Caki2 (cell line): ENCODE measurements at places on chromosomes 2 and 18.

DNA sequence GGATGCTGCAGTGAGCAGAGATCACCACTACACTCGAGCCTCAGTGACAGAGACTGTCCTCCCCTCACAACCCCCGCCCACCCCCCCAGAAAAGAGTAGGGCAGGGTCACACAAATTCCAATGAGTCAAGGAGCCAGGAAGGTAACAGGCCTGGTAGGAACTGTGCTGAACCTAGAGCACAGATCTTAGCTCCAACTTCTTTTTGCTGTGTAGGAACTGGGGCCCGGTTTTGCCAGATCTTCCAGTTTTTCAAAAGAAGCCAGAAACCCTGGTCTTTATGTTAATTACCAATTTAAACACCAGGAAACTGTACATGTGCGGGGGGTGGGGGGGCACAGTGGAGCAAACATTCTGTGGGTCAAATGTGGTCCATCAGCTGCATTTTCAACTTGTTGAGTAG lies 71.0 kb downstream of the PRPF40A start:
- DNase-seq: no peak

DNA sequence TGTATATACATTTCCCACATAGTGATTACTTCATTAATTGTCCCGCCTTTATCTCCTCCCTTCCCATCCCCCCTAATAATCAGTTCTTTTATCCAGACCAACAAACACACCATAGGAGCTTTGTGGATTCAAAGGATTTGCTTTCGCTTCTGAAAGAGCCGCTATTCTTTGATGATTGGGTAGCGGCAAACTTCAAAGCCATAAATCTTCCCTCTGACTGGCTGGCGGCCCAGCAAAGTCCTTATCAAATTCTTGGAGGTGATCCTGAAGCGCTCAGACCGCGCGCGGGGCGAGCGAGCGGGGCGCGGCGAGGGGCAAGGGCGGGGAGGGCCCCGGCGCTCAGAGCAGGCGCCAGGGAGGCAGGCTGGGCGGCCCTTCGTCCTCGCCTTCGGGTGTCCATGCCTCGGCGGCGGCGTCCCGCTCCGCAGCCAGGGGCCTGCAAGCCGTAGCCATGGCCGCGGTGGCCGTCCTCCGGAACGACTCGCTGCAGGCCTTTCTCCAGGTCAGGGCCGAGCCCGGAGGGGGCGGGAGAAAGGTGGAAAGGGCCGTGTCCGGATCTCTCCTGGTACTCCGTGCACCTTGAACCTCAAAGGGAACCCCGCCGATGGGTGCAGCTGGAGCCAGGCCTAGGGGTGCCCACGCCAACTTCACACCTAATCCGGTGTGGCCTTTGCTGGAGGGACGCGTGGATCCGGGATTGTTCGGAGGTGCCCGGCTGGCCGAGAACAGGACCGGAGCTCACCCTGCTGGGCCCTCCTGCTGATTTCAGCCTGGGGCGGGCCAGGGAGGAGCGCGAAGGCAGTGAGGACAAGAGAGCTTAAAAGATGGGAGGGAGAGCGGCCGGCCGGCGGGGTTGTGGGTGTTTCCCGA lies at the start of gene SP5:
Gene SP5, plus strand, starts transcription at position 276 of the 870 bp plus-strand sequence. Its CDS starts 176 bp downstream, at position 452.
- DNase-seq: peak; percentile 71

DNA sequence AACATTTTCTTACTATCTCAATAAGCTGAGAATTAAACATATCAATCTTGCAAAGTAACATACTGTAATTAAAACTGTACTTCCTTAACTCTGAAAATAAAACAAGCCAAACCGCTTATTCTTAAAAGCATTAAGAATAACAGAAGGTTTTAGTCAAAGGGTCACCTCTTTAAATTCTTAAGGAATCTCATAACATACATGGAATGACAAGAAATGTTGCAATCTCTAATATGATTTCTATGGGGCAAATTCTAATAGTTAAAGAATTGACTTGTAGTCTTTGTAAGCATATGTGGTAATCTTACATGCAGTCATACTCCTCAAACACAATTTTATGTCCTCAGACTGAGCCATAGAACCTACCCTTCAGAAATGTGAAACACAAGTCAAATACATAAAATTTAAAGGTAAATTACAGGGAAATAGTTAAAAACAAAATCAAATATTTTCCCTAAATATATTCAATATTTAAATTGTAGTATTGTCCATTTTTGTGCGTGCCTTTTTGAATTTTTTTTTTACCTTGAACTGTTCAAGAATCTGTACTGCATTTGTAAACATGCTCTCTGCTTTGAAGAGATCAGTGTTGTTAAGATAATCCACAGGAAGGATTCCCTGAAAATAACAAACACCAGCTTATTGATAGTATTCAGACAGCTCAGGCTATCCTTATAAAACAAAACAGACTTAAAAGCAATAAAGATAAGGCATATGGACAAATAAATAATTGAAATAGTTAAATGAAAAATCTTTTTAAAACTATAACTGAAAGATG lies 48.2 kb downstream of the PIGN start:
- DNase-seq: no peak

GRCh38 chr2:99801327-99801901 lies 311.6 kb upstream of the REV1 start:
- DNase-seq: no peak

- no peak for DNase-seq
Observed at GRCh38 chr18:76493213-76494161, 1.6 kb downstream of the ZNF516 start.

DNA sequence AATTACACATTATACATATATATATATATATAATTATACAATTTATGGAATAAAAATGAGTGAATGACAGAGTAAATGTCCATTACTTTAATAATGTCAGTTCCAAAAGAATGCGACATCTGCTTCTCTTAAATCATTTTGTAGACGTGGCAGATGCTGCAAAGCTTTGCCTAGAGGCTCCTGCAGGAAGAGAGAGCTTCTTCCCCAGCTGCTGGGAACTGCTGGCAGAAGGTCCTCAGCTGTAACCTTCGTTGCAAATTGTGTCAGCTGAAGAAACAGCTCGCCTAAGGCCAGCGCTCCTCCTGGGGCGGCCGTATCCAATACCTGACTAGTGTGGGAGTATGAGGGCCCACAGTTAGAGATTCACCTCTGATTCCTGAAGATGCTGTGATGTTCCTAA lies 9.6 kb upstream of the THNSL2 start:
- no peak for DNase-seq

DNA sequence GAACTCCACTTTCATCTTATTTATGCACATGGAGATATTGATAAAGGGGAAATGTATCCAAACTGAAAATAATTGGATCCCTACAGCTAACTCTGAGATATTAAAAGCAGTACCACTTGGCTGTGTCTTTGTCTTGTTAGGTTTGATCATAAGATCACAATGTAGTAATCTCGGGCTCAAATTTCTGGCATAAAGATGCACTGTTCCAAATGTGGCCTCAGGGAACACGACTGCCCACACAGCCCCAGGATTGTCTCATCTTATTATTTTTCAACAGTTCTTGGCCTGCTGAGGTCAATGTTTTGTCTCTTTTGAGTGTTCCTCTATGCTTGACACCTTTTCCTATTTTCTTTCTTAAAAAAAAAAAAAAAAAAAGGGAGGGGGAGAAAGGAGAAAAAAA lies 114.1 kb downstream of the GBX2 start:
- no peak for DNase-seq

DNA sequence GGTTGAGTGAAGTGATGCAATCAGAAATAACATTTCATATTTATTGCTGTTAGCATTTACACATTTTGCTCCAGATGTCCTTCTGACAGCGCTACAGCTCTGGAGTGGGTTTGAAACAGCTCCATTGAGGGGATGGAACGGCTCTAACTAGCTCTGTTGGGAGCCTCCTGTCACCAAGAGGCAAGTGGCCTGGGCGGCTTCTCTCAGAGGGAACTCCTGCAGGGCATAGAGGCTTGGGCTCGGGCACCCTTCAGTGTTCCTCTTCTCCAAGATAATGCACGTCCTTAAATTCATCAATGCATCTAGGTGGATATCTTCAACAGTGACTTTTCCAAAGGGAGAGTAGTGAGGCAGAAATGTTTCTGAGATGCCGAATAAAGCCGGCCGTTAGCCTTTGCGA lies 122.5 kb downstream of the CNTNAP5 start:
- no peak for DNase-seq

GRCh38 chr18:44682871-44683221 lies 2.2 kb downstream of the SETBP1 start:
- no peak for DNase-seq

- peak; percentile 63 for DNase-seq
Observed at GRCh38 chr18:1002653-1003178, 98.0 kb downstream of the ADCYAP1 start.

GRCh38 chr2:5868931-5869330 lies 176.7 kb downstream of the SOX11 start:
- DNase-seq: no peak

- DNase-seq: no peak
Observed at GRCh38 chr2:44883356-44883755, 58.1 kb upstream of the SIX3 start.
